ENCODE measurements at places on chromosomes 7 and 10.

GRCh38 chr10:13705526-13706174, 118.9 kb downstream of the PRPF18 start:
- no peak for DNase-seq

GRCh38 chr10:76667408-76668370, 969.9 kb downstream of the KCNMA1 start:
- no peak for DNase-seq

DNA sequence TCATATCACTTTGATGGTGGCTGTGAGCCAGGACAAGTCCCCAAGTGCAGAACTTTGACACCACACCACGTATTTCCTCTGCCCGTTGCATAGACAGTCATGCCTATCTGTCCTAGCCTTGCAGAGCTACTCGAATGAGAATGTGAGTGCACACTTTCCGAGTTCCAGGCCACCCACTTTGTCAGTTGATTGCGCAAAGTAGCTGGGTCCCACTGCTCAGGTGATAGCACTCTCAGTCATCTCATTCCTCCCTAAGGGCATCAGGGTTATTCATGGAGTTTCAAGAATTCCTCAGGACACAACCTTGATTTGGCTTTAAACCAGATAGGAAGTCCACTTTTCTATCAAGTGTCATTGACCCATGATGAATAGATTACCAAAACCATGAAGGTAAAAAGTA, 19.3 kb downstream of the LSM5 start:
- DNase-seq, result no peak

GRCh38 chr10:132744839-132745238, 41.1 kb downstream of the NKX6-2 start:
- DNase-seq, result no peak

DNA sequence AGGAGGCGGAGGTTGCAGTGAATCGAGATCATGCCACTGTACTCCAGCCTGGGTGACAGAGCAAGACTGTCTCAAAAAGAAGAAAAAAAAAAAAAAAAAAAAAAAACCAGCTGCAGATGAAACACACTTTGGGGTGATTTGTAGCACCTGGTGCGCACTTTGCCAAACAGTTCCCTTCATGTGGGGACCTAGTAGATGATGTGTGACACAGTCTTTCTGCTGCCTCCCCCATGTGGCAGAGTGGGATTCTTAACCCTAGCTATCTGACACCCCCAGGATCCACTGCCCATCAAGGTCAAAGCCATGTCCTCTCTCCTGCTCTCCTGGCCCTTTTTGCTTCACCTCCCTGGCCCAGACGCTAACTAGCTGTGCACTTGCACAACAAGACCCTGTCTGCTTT, 52.1 kb upstream of the PDZD8 start:
- DNase-seq, result no peak

Data from RCC 7860 (cell line).